Left cardiac atrium (tissue), 4 donors: ENCODE measurements at places on chromosomes 3 and 15. TPM values are rescaled to one million over a fixed set of nuclear protein-coding genes. Genes with fewer than 3 reads are reported as not detected.

DNA sequence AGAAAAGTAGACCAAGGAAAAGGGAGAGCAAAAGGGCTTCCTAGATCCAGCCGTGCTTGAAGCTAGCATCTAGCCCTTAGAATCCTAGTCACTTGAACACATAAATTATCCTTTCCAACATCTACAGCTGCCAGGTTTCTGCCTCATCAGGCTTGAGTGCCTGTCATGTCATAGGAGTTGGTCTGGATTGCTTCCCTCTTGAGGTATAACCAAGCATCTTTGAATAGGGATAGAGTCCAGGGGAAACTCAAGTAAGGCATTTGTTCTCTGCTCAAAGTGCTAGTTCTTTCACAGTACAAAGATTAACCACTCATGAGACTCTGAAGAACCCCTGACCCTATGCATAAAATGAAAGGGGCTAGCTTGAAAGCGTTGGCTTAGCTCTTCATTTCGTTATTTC is 72.3 kb downstream of the SLCO3A1 start:
- DNase-seq: no peak

- DNase-seq: peak; percentile 86
These were observed 213.6 kb downstream of the FEZF2 start for GRCh38 chr3:62159709-62160092.

DNA sequence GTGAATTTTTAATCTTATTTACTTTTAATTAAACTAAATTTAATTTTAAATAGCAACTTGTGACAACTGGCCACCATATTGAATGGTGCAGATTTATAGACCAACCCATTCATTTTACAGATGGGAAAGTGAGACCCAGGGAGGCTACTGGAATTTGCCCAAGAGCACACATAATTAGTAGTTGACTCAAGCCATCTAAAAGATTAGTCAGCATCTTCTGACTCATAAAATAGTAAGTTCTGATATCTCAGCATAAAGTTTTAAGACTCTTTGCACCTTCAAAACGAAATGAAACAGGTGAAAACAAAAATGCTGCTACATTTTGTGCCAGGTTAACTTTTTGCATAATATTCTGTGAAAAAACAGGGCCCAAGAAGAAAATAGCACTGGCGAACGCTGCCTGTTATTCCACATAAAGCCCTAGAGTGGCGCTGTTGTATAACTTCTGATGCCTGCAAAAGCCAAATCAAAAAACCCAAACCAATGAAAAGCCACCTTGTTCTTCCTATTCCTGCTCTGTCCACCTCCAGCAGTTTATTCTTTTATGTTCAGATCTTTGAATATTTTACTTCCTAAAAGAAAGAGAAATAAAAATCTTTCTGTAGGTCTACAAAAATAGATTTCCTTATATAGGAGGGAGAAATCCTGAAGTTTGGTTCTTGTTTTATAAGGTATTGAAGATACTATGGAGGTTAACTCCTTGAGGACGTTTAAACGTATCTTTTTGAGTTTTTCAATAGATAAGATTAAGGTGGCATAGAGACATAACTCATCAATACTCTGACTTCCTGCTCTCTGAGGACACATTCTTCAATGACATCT is 62.8 kb downstream of the OTOL1 start:
- DNase-seq: no peak

DNA sequence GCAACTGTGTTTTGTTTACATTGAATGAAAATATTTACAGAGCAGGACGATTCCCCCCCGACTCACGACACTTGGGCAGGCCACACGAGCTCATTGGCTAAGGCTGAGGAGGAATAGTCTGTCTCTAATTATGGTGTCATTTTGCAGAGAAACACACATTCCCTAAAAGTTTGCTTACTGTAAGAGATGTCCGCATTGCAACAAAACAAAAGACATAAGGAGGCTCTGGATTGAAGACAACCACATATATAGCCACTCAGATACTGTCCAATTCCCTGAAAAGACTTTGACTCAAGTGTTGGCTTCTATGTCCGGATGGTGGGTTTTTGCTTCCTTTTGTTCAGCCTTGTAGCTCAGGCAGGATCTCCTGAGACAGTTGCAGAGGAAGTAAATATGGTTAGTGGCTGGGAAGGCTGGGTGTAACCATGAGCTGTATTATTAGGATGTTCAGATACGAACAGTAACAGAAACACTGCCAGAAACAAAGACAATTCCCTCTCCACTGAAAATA is 170.4 kb downstream of the KLHL25 start:
- no peak for DNase-seq

- DNase-seq: no peak
These were observed 19.2 kb upstream of the GSK3B start for GRCh38 chr3:120113128-120114116.

Gene TBL1XR1
- 125 TPM for total RNA-seq
